MG63 (cell line): ENCODE measurements at places on chromosomes 1 and 21. TPM values are rescaled to one million over a fixed set of nuclear protein-coding genes. Genes with fewer than 3 reads are reported as not detected.

The DDX59 gene
- 13.7 and 18.7 TPM in 2 replicates for total RNA-seq

The PDE4B gene
- total RNA-seq = 1.8 TPM in 2 replicates

The PPM1J gene
- total RNA-seq = 2.4 and 2.7 TPM in 2 replicates

The CFHR2 gene
- total RNA-seq = not detected in 2 replicates

The CELA3B gene
- total RNA-seq = not detected in 2 replicates

The SYT11 gene
- total RNA-seq = 47.9 and 48.6 TPM in 2 replicates

The HRNR gene
- not detected in 2 replicates for total RNA-seq

The PRELP gene
- total RNA-seq = not detected in 2 replicates

The FNDC5 gene
- 0.23 TPM in 1 of 2 replicates, not detected in the other for total RNA-seq

The SMPDL3B gene
- total RNA-seq = not detected in 2 replicates

The GPR3 gene
- not detected in 2 replicates for total RNA-seq

The ARHGAP30 gene
- not detected in 2 replicates for total RNA-seq

The PLPPR4 gene
- 0.20 TPM in 1 of 2 replicates, not detected in the other for total RNA-seq
